Activated T-cell treated with anti-CD3 and anti-CD28 coated beads for 48 hours (primary cell): ENCODE measurements at places on chromosomes 7 and 10.

DNA sequence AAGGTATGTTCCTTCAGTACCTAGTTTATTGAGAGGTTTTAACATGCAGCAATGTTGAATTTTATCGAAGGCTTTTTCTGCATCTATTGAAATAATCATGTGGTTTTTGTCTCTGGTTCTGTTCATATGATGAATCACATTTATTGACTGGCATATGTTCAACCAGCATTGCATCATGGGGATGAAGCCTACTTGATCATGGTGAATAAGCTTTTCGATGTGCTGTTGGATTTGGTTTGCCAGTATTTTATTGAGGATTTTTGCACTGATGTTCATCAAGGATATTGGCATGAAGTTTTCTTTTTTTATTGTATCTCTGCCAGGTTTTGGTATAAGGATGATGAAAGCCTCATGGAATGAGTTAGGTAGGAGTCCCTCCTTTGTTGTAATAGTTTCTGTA lies 204.0 kb upstream of the GNAI1 start:
- DNase-seq: no peak

DNA sequence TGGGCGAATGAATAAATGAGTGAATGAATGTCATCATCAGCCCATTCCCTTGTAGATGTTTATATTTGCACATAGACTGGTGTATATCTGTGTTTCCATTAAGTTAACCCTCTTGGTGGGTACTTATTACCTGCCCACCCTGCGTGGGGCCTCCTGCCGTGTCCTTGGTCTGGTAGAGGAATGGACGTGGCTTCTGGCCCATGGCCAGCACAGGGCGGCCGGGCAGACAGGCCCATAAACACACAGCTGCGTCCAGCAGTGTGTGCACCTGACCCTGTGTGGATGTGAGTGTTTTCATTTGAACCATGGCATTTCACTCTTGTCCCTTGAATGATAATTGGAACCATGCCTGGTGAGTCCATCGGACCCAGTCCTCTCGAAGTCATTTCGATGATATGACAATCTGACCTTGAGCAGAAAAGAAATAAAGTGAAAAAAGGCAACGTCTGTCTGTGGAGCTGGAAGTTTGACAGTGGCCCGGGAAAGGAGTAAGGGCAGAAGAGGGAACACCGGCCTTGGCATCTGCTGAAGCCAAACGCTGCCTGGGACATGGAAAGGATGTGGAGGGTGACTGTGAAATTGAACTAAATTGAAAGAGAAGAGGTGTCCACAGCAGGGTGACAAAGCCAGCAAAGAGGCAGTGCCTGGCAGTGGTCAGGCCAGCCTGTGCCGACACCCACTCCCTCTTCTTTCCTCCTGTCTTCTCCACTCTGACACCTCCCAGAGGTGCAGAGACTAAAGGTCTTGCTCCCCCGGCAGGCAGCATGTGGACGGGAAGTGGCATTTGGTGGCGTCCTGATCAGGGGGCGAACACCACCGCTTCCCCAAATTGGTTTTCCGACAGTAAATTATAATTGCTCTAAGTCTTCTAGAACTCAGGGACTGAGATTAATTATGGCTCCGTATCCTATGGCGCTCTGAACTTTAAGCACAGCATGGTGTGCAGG lies 199.0 kb upstream of the ZMIZ1 start:
- no peak for DNase-seq

- no peak for DNase-seq
Measured at GRCh38 chr10:75632805-75633462, 201.5 kb downstream of the LRMDA start.

- DNase-seq: no peak
Measured at GRCh38 chr7:139065323-139065722, 29.5 kb upstream of the ZC3HAV1L start.

GRCh38 chr7:44327981-44328380 lies 2.6 kb upstream of the CAMK2B start:
- DNase-seq: no peak

DNA sequence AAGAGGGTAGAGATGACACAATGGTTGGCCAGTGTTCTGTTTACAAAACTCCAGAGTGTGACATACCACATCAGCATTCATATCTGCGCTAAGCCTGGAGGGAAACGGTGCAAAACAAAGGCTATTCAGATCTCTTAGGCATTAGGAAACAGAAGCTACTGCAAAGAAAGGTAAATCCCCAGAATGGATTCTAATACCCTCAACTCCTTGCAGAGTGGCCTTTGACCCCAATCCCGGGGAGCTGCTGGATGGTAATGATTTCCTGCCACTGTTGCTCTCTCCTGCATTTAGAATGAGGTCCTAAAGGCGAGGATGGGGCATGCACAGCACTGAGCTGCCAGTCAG lies 65.2 kb downstream of the AOAH start:
- DNase-seq: no peak

GRCh38 chr7:154916856-154917807 lies 85.8 kb downstream of the PAXIP1 start:
- DNase-seq: no peak

DNA sequence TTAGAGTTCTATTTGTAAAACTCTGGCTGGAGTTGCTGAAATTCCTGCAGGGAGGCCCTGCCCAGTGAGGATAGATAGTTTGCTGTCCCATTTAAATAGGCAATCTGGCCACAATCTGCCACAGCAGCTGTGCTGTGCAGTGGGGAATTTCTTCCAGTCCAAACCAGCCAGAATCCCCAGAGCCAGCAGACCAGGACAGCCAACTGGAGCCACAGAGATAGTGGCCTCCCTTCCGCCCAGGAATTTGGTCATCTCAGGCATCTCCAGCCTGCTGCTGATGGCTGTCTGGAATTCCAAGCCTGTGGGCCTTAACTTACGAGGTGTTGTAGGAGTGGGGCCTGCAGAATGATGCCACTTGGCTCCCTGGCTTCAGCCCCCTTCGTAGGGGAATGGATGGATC lies 643.4 kb downstream of the DNAJB9 start:
- no peak for DNase-seq
